Uterus (tissue), 4 donors: ENCODE measurements at places on chromosomes 3 and 15.
A peak's percentile ranks its signal among the peaks of the same experiment; 100 is the strongest.

GRCh38 chr15:90599116-90599515 is 69.4 kb downstream of the CRTC3 start:
- DNase-seq = no peak

DNA sequence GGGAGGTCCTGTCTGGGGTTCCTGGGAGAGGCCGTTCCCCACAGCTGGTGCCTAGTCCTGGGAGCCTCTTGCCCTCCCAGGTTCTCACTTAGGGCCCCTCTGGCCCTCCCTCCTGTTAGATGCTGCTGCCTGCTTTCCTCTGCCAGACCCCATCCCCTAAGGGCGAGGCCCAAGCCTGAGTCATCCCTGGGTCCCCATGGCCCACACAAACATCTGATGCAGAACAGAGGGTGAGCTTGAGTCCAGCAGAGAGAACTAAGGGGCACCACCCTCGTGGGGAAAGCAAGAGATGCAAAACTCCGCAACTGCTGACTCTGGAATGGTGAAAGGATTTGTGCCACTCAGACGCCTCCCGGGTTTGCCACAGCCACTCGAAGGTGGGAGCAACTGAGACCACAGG is 58.8 kb upstream of the TRPM1 start:
- DNase-seq = no peak

DNA sequence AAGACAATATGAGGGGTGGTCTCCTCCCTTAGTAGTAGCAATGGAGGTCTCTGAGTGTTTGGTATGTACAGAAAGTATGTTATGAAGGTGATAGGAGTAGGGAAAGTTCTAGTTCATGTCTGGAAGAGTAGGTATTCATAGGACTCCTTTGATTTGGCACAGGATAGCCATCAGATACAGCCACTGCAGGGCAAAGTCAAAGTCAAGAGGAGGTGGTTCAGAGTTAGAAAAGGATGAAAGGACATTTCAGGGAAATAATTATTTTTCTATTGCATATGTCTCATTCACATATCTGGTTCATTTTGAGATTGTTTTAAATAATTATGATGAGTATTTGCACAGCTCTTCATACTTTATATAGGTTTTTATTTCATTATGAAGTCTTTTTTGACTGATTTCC is 381.1 kb downstream of the MFSD1 start:
- no peak for DNase-seq

DNA sequence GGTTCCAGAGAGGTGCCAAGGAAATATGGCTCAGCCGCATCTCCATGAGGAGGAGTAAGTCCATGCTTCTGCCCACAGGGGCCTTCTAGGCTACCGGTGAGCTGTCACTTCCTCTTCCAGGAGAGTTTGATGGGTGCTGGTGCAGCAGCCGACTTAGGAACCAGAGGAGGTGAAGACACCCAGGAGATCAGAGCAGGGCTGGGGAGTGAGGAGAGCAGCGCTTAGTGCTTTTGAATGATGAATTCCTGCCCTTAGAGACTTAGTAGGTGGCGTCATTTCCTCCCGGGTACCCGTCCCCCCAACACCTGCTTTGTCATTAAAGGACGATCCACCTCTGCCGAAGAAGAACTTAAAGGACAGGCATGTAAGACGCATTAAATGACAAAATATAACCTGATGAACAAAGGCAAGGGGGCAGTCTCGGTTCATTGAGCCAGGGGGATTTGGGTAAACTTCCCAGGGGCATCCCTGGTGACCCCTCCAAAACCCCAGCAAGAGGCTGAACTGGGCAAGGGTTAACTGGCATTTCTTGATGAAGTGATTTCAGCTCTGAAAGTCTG is 67.6 kb downstream of the HES1 start:
- no peak for DNase-seq

GRCh38 chr3:100740207-100740606 is 30.9 kb downstream of the TFG start:
- no peak for DNase-seq

DNA sequence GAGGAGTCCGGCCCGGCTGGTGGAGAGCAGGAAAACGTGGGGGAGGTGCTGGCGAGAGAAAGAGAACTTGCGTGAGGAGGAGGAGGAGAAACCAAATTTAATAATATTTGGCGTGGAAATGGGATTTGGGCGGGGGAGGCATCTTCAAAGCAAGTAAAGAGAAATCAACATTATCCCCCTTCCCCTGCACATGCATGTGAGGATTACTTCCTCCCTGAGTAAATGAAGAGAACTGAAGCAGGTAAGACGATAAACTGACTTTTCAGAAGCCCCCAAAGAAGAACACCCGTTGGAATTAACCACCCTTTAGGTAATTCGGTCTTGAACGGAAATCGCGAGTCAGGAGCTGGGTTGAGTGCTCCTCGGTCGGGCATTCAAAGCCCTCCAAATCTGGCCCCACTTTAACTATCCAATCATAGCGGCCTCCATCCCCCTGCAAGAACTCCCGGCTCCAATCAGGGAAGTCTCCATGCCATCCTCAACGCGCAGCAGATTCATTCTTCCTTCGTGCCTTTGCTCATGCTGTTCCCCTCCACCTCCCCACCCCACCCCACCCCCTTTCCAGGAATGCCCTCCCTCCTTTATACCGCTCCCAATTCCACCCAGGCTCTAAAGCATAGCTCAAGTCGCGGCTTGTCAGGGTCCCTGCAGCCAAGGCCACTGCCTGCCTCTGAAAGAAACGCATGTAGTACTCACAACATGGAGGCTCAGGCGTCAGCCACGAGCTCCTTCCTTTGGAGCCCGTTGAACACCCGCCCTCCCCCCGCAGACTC is 545 bp upstream of the RFX7 start:
- peak; percentile 42 for DNase-seq

DNA sequence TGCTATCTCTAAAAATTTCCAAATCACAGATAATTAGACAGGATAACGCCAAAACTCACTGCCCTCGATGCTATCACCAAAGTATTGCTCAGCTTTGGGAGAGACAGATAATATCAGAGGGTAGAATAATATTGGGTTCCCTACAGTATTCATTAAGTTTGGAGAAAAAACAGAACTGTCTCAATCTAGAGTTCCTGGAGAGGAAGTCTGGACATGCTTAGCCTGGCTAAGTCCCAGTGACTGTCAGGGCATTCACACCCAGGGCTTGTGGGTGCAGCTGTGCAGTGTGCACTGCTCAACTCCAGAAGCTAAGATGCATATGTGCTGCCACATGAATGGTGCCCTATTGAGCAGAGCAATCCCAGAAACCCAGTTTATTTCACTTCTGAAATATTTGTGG is 459.6 kb upstream of the DPH6 start:
- no peak for DNase-seq

GRCh38 chr15:83163032-83163431 is 44.6 kb downstream of the HDGFL3 start:
- no peak for DNase-seq

- no peak for DNase-seq
Observed at GRCh38 chr15:99279290-99279689, 28.0 kb downstream of the LRRC28 start.

GRCh38 chr3:117084277-117084676 is 374.7 kb downstream of the TUSC7 start:
- DNase-seq = no peak

DNA sequence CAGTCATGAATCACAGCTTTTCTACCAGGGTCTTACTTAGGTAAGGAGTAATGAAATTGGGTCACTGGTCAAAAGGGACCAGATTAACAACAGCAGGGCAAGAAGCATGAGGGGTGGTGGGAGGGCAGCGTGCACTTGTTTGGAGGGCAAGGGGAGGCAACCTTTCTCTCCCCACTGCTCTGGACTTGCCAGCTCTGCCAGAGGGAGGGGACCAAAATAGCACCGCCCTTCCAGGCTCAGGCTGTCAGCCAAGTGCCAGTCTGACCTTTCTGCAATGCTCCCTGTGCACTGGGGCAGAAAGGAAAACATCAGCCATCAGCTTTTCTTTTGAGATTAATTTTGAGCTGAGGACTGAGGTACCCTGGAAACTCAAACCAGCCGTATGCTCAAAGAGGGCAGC is 4.5 kb upstream of the ULK3 start:
- DNase-seq = no peak

GRCh38 chr3:171286580-171287249 is 173.5 kb downstream of the TNIK start:
- DNase-seq = no peak
